ENCODE measurements at places on chromosomes 4 and X.

DNA sequence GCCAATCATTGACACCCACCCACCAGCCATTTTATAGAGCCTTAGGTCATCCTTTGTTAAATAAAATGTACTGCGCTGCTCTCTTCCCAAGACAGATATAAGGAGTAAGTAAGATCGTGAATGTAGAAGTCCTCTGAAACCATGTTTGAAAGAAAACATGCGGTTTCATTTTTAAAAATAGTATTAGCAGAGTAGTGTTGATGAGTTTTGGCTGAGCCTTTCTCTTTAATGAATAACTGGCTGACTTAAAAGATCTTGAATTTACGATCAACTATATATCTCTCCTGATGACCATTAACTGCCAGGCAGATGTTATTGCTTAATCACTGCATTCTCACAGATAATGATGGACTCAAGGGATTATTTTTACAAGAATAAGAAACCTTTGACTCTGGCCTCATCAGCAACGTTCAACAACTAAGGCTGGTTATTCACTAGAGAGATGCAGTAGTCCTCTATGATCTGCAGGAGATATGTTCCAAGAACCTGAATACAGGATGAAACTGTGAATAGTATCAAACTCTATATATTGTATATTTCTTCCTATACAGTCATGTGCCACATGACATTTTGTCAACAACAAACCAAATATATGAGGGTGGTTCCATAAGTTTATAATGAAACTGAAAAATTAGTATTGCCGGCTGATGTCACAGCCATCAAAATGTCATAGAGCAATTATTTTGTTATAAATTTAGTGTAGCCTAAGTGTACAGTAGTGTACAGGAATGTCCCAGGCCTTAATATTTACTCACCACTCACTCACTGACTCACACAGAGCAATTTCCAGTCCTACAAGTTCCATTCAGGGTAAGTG is 80.8 kb downstream of the FAM13A start:
- no peak for DNase-seq

DNA sequence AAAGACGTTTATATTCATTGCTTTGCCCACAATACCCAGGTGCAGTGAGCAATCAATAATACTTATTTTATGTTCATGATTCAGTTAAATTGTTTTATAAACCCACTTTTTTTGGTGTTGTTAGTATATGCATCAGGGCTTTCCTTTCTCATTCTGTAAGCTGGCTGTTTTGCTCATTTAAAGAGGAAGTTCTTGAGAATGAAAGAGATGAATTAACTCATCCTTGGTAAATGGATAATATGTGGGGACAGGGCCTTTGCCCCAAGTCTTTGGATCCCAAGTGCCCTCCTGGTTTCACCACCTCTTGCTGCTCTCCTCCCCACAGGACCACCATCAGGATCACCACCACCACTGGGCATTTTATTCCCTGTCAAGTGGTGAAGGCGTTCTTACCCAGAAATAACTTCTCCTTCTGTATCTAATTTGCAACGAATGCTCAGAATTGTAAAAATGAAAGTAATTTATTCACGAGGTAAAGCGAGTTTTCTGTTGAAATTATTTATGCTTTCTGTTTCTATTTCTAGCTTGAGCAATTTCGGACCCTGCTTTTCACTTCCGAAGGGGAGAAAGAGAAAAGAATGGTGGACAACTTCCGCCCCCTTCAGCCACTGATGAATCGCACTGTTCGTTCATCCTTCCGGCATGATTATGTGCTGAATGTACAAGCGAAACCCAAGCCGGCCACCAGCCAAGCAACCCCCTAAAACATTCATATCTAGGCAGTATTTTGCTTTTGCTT is 8.2 kb upstream of the ZRSR2 start:
- no peak for DNase-seq

GRCh38 chr4:6902318-6903042 is 7.1 kb upstream of the TBC1D14 start:
- no peak for DNase-seq

DNA sequence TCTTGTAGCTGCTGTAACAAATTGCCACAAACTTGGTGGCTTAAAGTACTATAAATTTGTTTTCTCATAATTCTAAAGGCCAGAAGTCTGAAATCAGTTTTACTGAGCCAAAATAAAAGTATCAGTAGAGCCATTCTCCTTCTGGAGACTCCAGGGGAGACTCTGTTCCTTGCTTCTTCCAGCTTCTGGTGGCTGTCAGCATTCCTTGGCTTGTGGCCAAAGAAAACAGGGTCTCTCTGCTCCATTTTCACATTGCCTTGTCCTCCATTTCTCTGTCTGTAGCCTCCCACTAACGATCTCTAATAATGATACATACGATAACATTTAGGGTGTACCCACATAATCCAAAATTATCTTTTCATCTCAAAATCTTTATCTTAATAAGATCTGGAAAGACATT is 200.4 kb downstream of the MAB21L2 start:
- DNase-seq, result no peak

DNA sequence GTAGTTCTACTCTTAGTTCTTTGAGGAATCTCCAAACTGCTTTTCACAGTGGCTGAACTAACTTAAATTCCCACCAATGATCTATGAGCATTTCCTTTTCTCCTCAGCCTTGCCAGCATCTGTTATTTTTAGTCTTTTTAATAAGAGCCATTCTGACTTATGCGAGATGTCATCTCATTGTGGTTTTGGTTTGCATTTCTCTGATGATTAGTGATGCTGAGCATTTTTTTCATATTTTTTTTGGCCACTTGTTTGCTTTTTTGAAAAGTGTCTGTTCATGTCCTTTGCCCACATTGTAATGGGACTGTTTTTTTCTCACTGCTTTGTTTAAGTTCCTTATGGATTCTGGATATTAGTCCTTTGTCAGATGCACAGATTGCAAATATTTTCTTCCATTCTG is 21.5 kb upstream of the PHKA1 start:
- no peak for DNase-seq

GRCh38 chrX:150212672-150213480 is 150.2 kb upstream of the MAMLD1 start:
- no peak for DNase-seq

DNA sequence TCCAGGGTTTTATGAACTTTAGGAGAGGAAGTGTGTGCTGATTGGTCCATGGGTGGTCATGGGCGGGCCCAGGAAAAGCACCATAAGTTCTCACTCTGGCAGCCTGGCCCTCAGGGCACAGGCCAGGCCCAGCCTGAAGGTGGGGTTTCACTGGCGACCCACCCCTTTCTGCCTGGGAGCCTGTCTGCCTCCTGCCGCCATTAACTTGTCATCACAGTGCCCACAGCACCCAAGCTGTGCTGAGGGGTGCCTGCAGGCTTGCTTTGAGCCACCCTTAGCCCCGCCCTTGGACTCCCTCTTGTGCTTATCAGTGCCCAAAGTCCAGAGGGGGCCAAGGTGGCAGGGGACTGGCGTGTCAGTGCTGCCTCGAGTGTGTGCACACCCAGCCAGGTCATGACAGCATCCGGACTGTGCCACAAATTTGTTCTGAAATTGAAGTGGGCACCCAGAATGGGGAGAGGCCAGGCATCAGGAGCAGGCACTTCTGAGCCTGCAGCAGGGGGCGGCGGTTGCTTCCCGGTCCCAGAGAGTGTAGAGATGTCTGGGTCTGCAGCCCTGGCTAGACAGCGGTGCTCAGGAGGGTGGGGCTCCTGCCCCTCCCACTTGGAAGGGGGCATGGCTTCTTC is 455.6 kb downstream of the TMA16 start:
- no peak for DNase-seq

DNA sequence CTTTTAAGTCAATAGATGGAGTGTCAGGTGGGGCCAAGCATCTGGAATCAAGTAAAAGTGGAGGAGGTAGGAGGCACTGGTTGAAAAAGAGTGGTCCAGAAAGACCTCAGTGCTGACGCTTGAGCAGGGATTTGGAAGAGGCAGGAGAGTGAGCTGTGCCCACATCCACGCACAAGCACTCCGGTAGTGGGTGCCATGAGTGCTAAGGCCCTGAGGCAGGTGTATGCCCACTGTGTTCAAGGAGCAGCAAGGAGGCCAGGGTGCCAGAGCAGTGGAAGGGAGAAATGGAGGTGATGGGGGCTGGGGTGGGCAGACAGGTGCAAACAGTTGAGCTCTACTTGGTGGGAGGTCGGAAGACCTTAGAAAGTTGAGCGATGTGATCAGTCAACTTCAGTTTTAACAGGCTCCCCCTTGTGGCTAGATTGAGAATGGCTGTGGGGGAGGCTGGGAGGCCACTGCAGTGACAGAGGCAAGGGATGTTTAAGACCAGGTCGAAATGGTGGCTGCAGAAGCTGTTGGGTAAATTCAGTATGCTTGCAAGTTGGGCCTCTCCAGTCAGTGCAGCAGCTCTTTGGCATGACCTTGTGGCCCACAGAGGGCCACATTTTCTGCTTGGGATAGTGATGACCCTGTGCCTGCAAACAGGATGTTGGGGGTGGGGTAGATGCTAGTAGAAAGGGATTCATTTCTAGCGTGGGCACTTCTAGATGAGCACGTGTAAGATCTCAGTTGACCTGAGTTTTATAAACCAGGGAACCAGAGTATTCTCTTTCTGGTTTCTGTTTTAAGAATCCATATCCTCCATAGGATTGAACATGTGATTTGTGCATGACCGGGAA is 12.7 kb downstream of the TKTL1 start:
- DNase-seq, result peak; percentile 61

DNA sequence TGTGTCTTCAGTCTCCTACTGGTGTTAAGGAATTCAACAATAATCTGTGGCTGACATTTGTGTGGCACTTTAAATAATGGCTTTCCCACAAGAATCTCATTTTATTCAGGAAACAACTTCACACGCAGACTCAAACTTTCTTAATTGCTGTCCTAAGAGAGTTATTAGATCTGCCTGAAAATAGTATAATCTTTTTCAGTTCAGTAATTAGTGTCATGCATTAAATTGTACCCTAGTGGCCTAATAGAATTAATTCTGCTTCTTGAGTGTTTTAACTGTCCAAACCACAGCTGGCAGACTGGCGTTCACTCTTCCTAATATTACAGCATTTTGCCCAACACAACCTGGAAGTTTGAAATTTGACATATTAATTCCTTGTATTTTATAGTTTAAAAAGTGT is 107.1 kb downstream of the GRIA2 start:
- no peak for DNase-seq

DNA sequence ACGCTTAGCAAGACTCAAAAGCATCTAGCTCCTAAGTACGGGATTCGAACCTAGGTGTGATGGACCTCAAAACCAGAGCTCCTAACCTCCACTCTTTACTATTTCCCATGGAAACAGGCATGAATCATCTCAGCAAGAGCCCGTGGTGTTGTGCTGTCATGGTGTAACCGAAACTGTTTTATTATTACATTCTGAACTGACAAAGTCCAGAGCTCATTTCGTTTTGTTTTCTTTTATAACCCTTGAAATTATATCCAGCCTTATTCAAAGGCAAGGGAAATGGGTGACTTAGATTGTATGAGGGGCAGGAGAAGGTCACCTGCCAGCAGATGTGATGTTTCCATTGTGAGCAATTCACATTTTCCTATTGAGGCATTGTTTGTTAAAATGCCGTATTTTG is 301.1 kb downstream of the FRMPD4 start:
- DNase-seq, result no peak

GRCh38 chr4:103099691-103100392 is at the start of gene BDH2:
TSS of gene BDH2 (minus strand) at chr4:103099834. CDS start at chr4:103096254, 3,580 bp downstream.
- no peak for DNase-seq

GRCh38 chr4:172543249-172543648 is 625.4 kb upstream of the GALNT7 start:
- DNase-seq, result no peak

DNA sequence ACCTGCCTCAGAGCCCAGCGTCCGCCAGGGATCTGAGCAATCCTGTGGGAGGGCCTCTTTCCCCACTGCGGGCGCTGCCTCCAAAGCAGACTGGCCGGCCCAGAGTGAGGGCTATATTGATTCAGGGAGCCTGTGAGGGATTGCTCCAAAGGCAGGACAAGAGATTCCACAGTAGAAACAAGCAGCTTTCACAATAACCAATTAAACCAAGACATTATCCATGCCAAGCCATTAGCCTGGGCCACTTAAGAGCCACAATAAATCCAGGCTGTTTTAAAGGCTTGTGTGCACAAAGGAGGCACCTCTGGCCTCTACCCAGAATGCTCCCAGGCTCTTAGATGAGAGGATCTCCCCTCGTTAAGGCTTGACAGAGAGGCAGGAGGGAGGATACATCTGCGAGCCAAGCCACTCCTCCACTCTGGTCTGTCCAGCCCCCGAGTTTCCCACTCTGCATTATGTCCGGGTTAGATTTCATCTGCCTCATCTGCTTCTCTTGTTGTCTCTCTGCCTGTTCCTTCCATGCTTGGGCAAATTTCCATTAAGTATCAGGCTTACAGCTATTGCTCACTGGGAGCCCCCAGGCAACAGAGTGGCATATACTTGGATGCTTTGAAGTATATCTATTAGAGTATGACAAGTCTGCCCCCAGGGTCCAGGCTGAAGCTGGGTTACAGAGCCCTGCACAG is 357.9 kb downstream of the UNC5C start:
- DNase-seq, result no peak

DNA sequence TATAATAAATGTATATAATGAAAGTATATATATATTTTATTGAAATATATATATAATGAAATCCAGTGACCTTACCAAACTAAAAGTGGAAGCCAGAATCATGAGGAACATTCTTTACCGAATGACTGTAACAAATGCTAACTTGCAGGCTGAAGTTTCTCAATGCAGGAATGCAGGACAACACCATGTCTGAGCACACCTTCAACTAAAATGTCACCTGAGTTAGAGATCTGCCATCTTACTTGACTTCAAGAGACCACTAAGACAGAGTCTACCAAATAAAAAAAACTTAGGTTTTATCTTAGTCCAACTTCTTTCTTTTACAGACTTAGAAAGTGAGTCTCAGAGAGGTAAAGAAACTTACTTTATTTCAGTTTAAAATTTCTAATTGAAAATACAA is 176.2 kb downstream of the FSTL5 start:
- no peak for DNase-seq

DNA sequence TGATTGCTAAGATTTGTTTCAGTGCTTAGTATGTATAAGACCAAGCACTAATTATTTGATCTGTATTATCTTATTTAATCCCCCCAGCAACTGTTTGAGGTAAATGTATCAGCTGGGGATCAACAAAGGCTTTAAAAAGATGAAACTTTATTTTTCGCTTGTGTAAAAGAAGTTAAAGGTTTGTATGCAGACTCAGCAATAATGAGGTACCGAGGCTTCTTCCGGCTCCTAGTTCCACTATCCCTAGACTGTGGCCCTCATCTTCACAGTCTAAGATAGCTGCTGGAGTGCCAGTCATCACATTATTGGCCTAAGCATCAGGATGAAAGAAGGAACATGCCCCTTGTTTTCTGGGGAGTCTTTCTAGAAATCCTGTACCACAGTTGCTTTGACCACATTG is 105.6 kb upstream of the SCML1 start:
- no peak for DNase-seq

- DNase-seq, result no peak
These were observed 32.3 kb downstream of the FAT1 start for GRCh38 chr4:186691396-186691795.

DNA sequence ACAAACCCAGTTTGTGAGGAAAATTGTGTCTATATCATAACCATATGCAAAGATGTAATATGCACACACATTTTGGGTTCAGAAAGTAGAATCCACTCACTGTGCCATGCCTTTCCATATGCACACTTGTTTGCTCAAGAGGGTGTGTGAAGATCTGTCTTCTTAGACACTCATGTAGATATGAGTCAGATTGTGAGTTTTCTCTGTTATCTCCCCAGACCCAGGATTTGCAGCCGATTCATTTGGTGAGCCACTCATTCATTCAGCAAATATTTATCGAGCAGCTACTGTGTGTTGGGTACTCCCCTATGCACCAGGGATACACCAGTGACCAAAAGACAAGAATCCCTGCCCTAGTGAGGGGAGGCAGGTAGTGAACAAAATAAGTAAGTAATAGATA is 81.5 kb downstream of the CLCN5 start:
- DNase-seq, result no peak
